Motor neuron (in vitro differentiated cells): ENCODE measurements at places on chromosomes 16 and 17. TPM values are rescaled to one million over a fixed set of nuclear protein-coding genes. Genes with fewer than 3 reads are reported as not detected.

Gene TBKBP1
- total RNA-seq: 12.5 and 13.4 TPM in 2 replicates

Gene HS3ST6
- not detected in 2 replicates for total RNA-seq

Gene APOBR
- total RNA-seq: 0.07 TPM in 1 of 2 replicates, not detected in the other

Gene SPNS2
- total RNA-seq: 8.7 and 9.1 TPM in 2 replicates

Gene PITPNM3
- 1.5 and 1.9 TPM in 2 replicates for total RNA-seq

Gene PRSS27
- 4.2 and 5.3 TPM in 2 replicates for total RNA-seq

Gene KRTAP9-2
- not detected in 2 replicates for total RNA-seq

Gene WNT9B
- total RNA-seq: 0.11 TPM in 1 of 2 replicates, not detected in the other

Gene DNAH17
- total RNA-seq: 0.66 and 1.1 TPM in 2 replicates

Gene GPRC5B
- total RNA-seq: 43.2 and 49.3 TPM in 2 replicates

Gene C16orf92
- total RNA-seq: not detected in 2 replicates

Gene GOT2
- total RNA-seq: 99.2 and 116 TPM in 2 replicates

Gene OTOP2
- 0.96 TPM in 1 of 2 replicates, not detected in the other for total RNA-seq

Gene TEX19
- 0.25 and 0.27 TPM in 2 replicates for total RNA-seq

Gene CTNS
- total RNA-seq: 12.2 and 15.3 TPM in 2 replicates

Gene SLC39A11
- total RNA-seq: 23.0 and 23.3 TPM in 2 replicates

Gene TP53TG3F
- total RNA-seq: 0.30 and 0.38 TPM in 2 replicates

Gene LCAT
- total RNA-seq: 10.2 and 11.5 TPM in 2 replicates

Gene GP1BA
- 0.58 and 0.59 TPM in 2 replicates for total RNA-seq

Gene NPB
- total RNA-seq: 0.43 and 0.59 TPM in 2 replicates
